K562 (cell line): ENCODE measurements at places on chromosomes 12 and 14. TPM values are rescaled to one million over a fixed set of nuclear protein-coding genes. Genes with fewer than 3 reads are reported as not detected.

The HOXC13 gene
- total RNA-seq, result 0.11 and 0.29 TPM in 2 replicates

The GPR65 gene
- total RNA-seq, result 0.04 TPM in 2 replicates

The PARP2 gene
- total RNA-seq, result 26.9 and 29.9 TPM in 2 replicates

The GEMIN2 gene
- 23.0 and 28.2 TPM in 2 replicates for total RNA-seq

GRCh38 chr12:43284486-43285158 is 267.4 kb downstream of the ADAMTS20 start:
- DNase-seq, result no peak

- no peak for DNase-seq
Measured at GRCh38 chr14:88985654-88986053, 161.2 kb downstream of the TTC8 start.

GRCh38 chr12:102052192-102053061 is 9.4 kb downstream of the WASHC3 start:
- DNase-seq, result no peak
